ENCODE measurements at places on chromosomes 11 and 22. TPM values are rescaled to one million over a fixed set of nuclear protein-coding genes. Genes with fewer than 3 reads are reported as not detected.

FREY1 gene
- polyA plus RNA-seq, result not detected

GAL3ST1 gene
- not detected for polyA plus RNA-seq

RAPSN gene
- polyA plus RNA-seq, result 0.33 TPM

NCAM1 gene
- polyA plus RNA-seq, result 88.0 TPM

C11orf91 gene
- polyA plus RNA-seq, result not detected

PIH1D2 gene
- 3.3 TPM for polyA plus RNA-seq

HPX gene
- 1.5 TPM for polyA plus RNA-seq

NCF4 gene
- 58.1 TPM for polyA plus RNA-seq

EHF gene
- 0.64 TPM for polyA plus RNA-seq

CBLIF gene
- not detected for polyA plus RNA-seq

FJX1 gene
- 11.2 TPM for polyA plus RNA-seq

MGAT3 gene
- 1.4 TPM for polyA plus RNA-seq

MRGPRX3 gene
- not detected for polyA plus RNA-seq

FGF19 gene
- polyA plus RNA-seq, result not detected

MAPK11 gene
- 29.5 TPM for polyA plus RNA-seq

PC gene
- polyA plus RNA-seq, result 76.7 TPM

NDUFS3 gene
- polyA plus RNA-seq, result 385 TPM

IL17REL gene
- not detected for polyA plus RNA-seq

API5 gene
- 21.9 TPM for polyA plus RNA-seq

CASP5 gene
- polyA plus RNA-seq, result 0.71 TPM

OR51E2 gene
- not detected for polyA plus RNA-seq

ZNRD2 gene
- 9.4 TPM for polyA plus RNA-seq

EIF4G2 gene
- polyA plus RNA-seq, result 114 TPM

C1QTNF4 gene
- polyA plus RNA-seq, result 4.3 TPM

EXPH5 gene
- polyA plus RNA-seq, result 0.16 TPM

CNGA4 gene
- 0.11 TPM for polyA plus RNA-seq

PLAAT3 gene
- 138 TPM for polyA plus RNA-seq

MFRP gene
- polyA plus RNA-seq, result not detected

JAML gene
- 3.3 TPM for polyA plus RNA-seq

ARFGAP3 gene
- 71.7 TPM for polyA plus RNA-seq

GTF2H1 gene
- 18.0 TPM for polyA plus RNA-seq

RIBC2 gene
- 0.16 TPM for polyA plus RNA-seq

OR51I1 gene
- polyA plus RNA-seq, result not detected

Data from adrenal gland (tissue), 19 donors.